Suprapubic skin (tissue), 4 donors: ENCODE measurements at places on chromosomes 2 and 18. TPM values are rescaled to one million over a fixed set of nuclear protein-coding genes. Genes with fewer than 3 reads are reported as not detected.

DNA sequence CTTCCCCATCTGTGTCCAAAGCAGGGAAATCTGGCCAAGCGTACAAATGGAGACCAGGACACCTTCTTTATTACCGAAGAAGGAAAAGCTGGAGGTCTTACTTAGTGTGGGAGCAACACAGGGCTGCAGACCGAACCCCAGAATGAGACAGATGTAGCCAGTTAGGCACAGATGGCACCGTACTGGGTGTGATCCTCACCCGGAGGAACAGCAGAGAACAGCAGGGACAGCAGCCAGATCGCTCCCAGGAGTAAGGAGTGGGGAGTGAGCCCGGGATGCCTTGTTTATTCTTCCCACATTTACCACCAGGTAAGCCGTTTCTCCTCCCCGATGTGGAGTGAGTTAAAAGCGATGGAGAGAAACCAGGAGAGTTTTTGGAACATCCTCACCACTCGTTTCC lies 150.7 kb upstream of the SPRED2 start:
- H3K27me3 ChIP-seq = no peaks in the 10 kb centered on the region
- no peak for DNase-seq
- H3K4me3 ChIP-seq = no peak overlapping the region
- H3K36me3 ChIP-seq = no peaks in the 10 kb centered on the region
- H3K4me1 ChIP-seq = no peaks in the 10 kb centered on the region

SPP2 gene
- total RNA-seq = not detected

GRCh38 chr2:238739668-238740067 lies 108.2 kb upstream of the TWIST2 start:
- H3K36me3 ChIP-seq = no peaks in the 10 kb centered on the region
- no peaks in the 10 kb centered on the region for H3K4me1 ChIP-seq
- H3K27me3 ChIP-seq = no peaks in the 10 kb centered on the region
- no peak overlapping the region for H3K4me3 ChIP-seq
- H3K27ac ChIP-seq = no peak overlapping the region

- no peak overlapping the region for H3K4me3 ChIP-seq
- no peaks in the 10 kb centered on the region for H3K36me3 ChIP-seq
- H3K4me1 ChIP-seq = peaks cover 40% of the 10 kb centered on the region
- no peak for DNase-seq
- H3K27me3 ChIP-seq = no peaks in the 10 kb centered on the region
- peak overlapping the region; percentile 80 for H3K27ac ChIP-seq
These were observed 45.1 kb upstream of the ZBTB7C start for GRCh38 chr18:48454261-48454757.

TXNDC2 gene
- total RNA-seq = not detected

ABCA12 gene
- total RNA-seq = 55.9 TPM

CLHC1 gene
- total RNA-seq = 8.9 TPM

SH3RF3 gene
- total RNA-seq = 6.1 TPM

- H3K36me3 ChIP-seq = no peaks in the 10 kb centered on the region
- H3K27me3 ChIP-seq = no peaks in the 10 kb centered on the region
These were observed 998 bp downstream of the RNF149 start for GRCh38 chr2:101307503-101307902.

GRCh38 chr2:121947674-121948073 lies 192.2 kb downstream of the TSN start:
- no peak overlapping the region for H3K4me3 ChIP-seq
- H3K36me3 ChIP-seq = no peaks in the 10 kb centered on the region
- peaks cover 4% of the 10 kb centered on the region for H3K4me1 ChIP-seq
- no peak for DNase-seq

GRCh38 chr2:68371138-68371537 lies 6.1 kb downstream of the PLEK start:
- no peak overlapping the region for H3K4me3 ChIP-seq
- H3K27me3 ChIP-seq = no peaks in the 10 kb centered on the region
- no peak overlapping the region for H3K27ac ChIP-seq
- no peaks in the 10 kb centered on the region for H3K36me3 ChIP-seq
- H3K4me1 ChIP-seq = peaks cover 9% of the 10 kb centered on the region

COBLL1 gene
- total RNA-seq = 58.6 TPM

- DNase-seq = no peak
- no peaks in the 10 kb centered on the region for H3K4me1 ChIP-seq
- no peak overlapping the region for H3K27ac ChIP-seq
- H3K4me3 ChIP-seq = no peak overlapping the region
- H3K36me3 ChIP-seq = no peaks in the 10 kb centered on the region
These were observed 22.9 kb upstream of the SSB start for GRCh38 chr2:169775765-169776164.

GRCh38 chr2:23561088-23561487 lies 176.1 kb downstream of the KLHL29 start:
- peaks cover 28% of the 10 kb centered on the region for H3K4me1 ChIP-seq
- no peak overlapping the region for H3K27ac ChIP-seq
- H3K36me3 ChIP-seq = peaks cover 5% of the 10 kb centered on the region
- DNase-seq = no peak
- no peak overlapping the region for H3K4me3 ChIP-seq
- no peaks in the 10 kb centered on the region for H3K27me3 ChIP-seq

PDE11A gene
- total RNA-seq = 0.08 TPM

GRCh38 chr2:127003070-127003800 lies 103.7 kb downstream of the BIN1 start:
- H3K4me1 ChIP-seq = no peaks in the 10 kb centered on the region
- no peak overlapping the region for H3K27ac ChIP-seq
- H3K4me3 ChIP-seq = no peak overlapping the region
- no peak for DNase-seq
- H3K27me3 ChIP-seq = no peaks in the 10 kb centered on the region

DNA sequence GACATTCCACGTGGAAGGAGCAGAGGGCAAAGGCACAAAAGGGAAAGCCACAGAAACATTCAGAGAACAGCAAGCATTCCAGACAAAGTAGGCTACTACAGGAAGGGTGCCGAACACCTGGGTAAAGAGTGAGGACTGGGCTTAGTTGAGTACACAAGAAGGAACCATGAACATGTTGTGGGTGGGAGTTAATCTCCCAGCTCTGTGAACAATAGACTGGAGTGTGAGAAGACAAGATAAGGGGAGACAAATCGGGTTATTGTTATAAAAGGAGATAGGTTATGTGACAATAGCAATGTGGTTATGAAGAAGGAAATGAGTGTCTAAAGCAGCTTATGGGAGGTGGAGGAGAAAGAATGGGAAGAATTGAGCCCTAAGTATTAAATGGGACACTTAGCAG lies 70.0 kb downstream of the DPP4 start:
- no peak for DNase-seq

LAMA3 gene
- total RNA-seq = 370 TPM

CRYBA2 gene
- total RNA-seq = not detected

NT5C1B gene
- total RNA-seq = not detected

RAPGEF4 gene
- 49.5 TPM for total RNA-seq

RNU2-63P gene
- not detected for total RNA-seq

TCF23 gene
- 0.11 TPM for total RNA-seq

- DNase-seq = no peak
- no peak overlapping the region for H3K4me3 ChIP-seq
- H3K27ac ChIP-seq = peak overlapping the region; percentile 78
These were observed 31.9 kb downstream of the CNRIP1 start for GRCh38 chr2:68287580-68288441.

GRCh38 chr18:48955830-48956261 lies 5.1 kb upstream of the SMAD7 start:
- H3K4me1 ChIP-seq = peaks cover 46% of the 10 kb centered on the region
- H3K36me3 ChIP-seq = no peaks in the 10 kb centered on the region
- no peaks in the 10 kb centered on the region for H3K27me3 ChIP-seq

MDH1 gene
- 147 TPM for total RNA-seq

GRCh38 chr18:48539406-48540250 lies 797 bp downstream of the CTIF start:
- peak; percentile 68 for DNase-seq
- H3K4me3 ChIP-seq = peak overlapping the region; percentile 78
- H3K27me3 ChIP-seq = no peaks in the 10 kb centered on the region
- no peaks in the 10 kb centered on the region for H3K36me3 ChIP-seq
- H3K27ac ChIP-seq = peak overlapping the region; percentile 93

LYG2 gene
- total RNA-seq = not detected

DNA sequence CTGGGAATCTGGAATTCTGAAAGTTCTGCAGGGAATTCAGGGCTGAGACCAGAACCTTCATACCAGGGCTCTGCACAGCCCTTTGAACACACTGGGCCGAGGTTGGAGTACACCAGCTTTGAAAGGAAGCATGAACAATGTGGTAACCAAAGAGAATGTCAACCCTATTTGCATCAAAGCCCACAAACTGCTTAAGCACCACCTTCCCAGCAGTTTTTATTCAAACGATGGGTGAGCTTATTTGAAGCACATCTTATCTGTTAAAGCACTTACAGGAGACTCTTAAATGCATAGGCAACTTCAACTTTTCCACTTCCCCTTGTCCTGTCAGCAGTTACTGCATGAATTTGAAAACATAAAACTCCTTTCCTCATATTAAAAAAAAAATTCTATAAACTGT lies 96.6 kb downstream of the TXNL1 start:
- no peaks in the 10 kb centered on the region for H3K36me3 ChIP-seq
- H3K4me3 ChIP-seq = no peak overlapping the region
- H3K4me1 ChIP-seq = no peaks in the 10 kb centered on the region
- H3K27ac ChIP-seq = no peak overlapping the region

RIT2 gene
- total RNA-seq = not detected

DNA sequence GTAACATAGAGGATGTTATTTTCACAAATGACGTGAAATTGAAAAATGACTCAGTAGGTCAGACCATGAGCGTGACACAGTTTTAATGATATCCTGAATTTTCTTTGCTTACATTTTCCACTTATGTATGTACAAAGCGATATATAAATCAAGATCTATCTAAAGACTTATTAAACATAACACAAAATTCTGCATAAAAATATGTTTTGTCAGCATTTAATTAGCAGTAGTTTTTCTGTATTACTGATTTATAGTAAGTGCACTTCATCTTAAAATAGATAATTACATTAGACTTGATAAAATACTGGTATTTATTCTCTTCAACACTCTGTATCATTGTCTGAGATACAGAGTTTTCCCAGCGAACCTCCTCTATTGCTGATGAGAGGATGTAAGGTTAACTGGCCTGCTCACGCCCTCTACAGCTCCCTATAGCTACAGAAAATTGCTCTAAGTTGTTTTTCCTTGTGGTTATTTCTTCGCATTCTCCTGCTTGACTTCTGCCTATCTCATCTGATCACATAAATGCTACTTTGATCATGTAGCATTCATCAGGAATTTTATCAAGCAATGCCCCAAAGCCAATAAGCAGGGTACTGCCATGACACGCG lies 548.8 kb upstream of the REG3G start:
- H3K27ac ChIP-seq = no peak overlapping the region
- no peaks in the 10 kb centered on the region for H3K36me3 ChIP-seq
- H3K4me3 ChIP-seq = no peak overlapping the region
- no peaks in the 10 kb centered on the region for H3K4me1 ChIP-seq

GRCh38 chr2:165277295-165277694 lies 38.1 kb downstream of the SCN2A start:
- peaks cover 10% of the 10 kb centered on the region for H3K4me1 ChIP-seq
- H3K36me3 ChIP-seq = no peaks in the 10 kb centered on the region
- no peaks in the 10 kb centered on the region for H3K27me3 ChIP-seq
- no peak overlapping the region for H3K4me3 ChIP-seq
- DNase-seq = no peak

GRCh38 chr2:144914113-144914512 lies 394.2 kb upstream of the ZEB2 start:
- DNase-seq = no peak
- no peaks in the 10 kb centered on the region for H3K4me1 ChIP-seq
- H3K27ac ChIP-seq = no peak overlapping the region
- H3K4me3 ChIP-seq = no peak overlapping the region

DNA sequence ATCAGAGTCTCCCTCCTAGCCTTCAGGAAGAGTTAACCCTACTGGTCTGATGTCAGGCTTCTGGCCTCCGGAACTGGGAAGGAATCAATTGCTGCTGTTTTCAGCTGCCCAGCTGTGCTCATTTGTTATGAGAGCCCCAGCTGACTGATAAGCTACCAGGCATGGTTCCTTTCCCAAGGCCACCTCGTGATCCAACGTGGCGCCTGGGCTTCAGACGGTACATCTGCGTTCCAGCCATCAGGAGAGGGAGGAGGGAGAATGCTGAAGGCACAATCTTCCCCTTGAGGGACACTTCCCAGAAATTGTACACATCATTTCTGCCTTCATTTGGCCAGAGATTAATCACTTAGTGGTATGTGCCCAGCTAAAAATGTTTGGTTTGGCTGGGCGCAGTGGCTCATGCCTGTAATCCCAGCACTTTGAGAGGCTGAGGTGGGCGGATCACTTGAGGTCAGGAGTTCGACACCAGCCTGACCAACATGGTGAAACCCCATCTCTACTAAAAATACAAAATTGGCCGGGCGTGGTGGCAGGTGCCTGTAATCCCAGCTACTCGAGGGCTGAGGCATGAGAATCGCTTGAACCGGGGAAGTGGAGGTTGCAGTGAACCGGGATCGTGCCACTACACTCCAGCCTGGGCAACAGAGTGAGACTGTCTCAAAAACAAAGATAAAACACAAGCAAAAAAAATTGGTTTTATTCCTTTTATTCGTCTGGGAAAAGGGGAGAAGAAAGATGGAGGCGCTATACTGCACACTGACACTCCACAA lies 10.5 kb upstream of the ARMC9 start:
- H3K27me3 ChIP-seq = peaks cover 4% of the 10 kb centered on the region
- H3K27ac ChIP-seq = no peak overlapping the region
- H3K36me3 ChIP-seq = no peaks in the 10 kb centered on the region
- H3K4me1 ChIP-seq = peaks cover 24% of the 10 kb centered on the region
- no peak overlapping the region for H3K4me3 ChIP-seq
- no peak for DNase-seq

DNA sequence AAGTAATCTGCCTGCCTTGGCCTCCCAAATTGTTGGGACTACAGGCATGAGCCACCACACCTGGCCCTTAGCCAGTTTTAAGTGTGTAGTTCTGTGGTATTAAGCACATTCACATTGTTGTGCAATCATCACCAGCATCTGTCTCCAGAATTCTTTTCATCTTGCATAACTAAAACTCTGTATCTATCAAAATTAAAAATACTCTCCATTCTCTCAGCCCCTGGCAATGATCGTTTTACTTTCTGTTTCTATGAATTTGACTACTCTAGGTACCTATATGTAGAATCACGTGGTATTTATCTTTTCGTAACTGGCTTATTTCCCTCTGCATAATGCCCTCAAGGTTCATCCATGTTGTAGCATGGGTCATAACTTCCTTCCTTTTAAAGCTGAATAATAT lies 45.5 kb upstream of the CAVIN2 start:
- H3K36me3 ChIP-seq = no peaks in the 10 kb centered on the region
- H3K4me3 ChIP-seq = no peak overlapping the region
- no peaks in the 10 kb centered on the region for H3K4me1 ChIP-seq
- DNase-seq = no peak
- H3K27me3 ChIP-seq = no peaks in the 10 kb centered on the region
- no peak overlapping the region for H3K27ac ChIP-seq

PJVK gene
- total RNA-seq = 1.7 TPM

GRCh38 chr2:191178806-191179514 lies 28.2 kb upstream of the STAT4 start:
- DNase-seq = peak; percentile 82
- no peak overlapping the region for H3K4me3 ChIP-seq
- no peaks in the 10 kb centered on the region for H3K36me3 ChIP-seq
- H3K27me3 ChIP-seq = no peaks in the 10 kb centered on the region
